ENCODE measurements at places on chromosomes 2 and 18.

DNA sequence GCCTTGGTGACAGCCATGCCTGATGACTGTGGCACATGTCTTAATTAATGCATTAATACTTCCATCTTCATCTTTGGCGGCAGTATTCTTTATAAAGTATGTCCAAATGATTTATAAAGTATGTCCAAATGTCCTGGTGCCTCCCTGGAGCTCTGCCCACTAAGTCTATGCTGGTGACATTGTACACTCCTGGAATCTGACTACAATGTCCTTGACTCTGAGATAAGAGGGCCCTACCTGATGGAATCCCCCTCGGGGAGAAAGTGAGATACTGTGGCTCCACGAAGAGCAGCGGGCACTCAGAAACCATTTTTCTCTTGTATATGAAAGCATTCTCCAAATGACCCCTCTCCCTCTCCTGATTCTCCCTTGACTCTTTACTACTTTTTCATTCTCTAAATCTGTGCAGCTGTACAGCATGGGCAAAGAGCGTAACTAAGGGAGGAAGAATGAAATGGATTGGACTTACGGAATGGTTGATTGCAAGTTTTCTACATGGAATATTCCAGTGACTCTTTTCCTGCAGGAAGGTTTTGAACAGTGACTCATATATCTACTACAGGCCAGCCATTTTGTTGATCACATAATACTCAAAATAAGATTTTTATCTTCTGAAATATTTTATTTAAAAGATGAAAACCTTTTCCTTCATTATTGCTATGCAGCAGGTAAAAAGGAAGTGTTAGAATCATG, 17.3 kb downstream of the RAB12 start:
- DNase-seq = no peak

DNA sequence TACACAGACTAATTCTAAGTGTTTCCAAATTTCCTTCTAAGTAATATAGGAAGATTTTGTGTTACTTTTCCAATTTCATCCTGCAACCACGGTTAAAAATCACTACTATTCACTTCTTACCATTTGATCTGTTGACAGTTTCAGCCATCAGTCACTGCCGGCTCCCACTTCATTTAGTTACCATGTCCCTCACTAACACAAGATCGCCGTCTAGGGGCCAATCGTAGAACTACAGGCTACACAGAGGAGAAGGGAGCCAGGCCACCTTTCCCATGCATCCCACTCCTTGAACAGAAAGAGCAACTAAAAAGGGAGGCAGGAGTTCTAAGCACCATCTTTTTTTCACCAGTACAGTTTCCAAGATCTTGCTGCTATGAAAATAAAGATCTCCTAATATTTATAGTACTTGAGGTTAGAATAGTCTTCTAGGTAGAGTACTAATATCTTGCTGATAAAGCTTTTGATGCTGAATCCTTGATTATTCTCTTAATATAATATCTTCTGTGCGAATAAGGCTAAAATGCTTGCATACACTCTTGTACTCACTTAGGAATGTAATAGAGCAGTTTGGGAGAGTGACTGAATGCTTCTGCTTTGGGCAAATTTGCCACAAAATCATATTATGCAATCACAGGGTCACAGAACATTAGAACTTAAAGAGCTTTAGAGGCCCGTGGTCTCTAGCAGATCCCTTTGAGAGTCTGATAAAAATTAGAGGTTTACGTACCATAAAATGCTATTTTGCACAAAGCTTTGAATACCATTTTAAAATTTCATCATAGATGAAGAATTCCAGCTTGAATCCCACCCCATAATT, 39.5 kb upstream of the CYP1B1 start:
- peak; percentile 46 for DNase-seq

- no peak for DNase-seq
Observed at GRCh38 chr2:86027922-86028765, 77.5 kb downstream of the POLR1A start.

DNA sequence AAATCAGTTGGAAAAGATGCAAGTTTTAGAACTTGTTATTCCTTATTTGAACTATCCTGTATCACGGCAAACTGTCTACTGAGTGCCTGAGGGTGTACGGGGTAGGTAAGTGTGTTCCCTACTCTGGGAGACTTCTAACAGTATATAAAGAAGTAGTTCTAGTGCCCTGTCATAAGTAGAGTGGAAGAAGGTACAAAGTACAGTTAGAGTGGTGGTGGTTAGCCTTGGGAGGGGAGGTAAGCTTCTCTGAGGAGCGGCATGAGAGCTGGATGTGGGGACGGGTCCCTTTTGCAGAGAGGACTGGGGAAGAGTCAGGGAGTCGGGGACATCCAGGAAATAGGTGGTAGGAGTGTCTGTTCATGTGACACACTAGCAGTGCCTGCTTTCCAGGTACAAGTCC, 48.5 kb downstream of the DGKD start:
- no peak for DNase-seq

- DNase-seq = no peak
Observed at GRCh38 chr2:205657579-205657978, 24.7 kb upstream of the NRP2 start.

DNA sequence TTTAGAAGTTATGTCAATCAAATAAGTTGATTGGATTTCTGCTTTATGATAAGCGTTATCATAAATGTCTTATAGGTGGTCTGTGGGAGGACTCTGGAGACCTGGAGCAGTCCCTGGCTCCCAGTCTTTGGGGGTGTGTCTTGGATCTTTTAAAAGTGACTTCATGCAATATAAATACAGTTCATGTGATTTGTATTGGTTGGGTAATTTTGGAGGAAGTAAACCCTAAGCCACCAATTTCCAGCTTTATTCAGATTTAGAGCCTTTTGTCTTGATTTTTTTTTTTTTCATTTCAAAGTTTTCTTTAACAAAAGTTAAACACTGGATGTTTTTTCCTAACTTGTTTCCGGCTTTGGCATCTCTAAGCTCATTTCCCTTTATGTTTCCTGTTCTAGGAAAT, 68.8 kb downstream of the MAP4K4 start:
- DNase-seq = no peak

DNA sequence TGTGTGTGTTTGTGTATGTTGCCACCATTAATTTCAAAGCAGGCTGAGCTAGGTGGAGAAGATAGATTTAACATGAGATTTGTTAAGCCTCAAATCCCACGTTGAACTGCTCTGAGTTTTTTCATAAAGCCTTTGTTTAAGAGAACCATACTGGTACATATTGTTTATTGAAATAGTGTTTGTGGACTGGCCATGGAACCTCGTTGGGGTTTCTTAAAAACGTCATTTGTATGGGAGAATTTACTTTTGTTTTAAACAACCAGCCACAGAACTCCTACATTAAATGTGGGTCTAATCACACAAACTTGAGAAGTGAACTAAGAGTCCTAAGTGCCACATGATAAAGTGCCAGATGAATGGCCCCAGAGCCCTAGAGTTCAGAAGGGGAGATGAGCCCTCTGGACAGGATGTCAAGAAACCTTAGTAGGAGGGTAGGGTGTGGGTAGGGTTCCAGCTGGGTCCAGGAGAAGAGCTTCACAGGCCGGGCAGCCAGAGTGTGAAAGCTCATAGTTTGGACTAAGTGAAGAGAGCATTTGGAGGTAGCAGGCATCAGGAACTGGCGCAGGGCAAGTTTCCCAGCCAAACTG, 120.6 kb upstream of the EML6 start:
- DNase-seq = no peak

- DNase-seq = no peak
Observed at GRCh38 chr2:37318401-37318800, 6.2 kb downstream of the PRKD3 start.

- no peak for DNase-seq
Observed at GRCh38 chr18:21904856-21905255, 164.3 kb downstream of the MIB1 start.

GRCh38 chr18:48814490-48815178, 136.1 kb downstream of the SMAD7 start:
- DNase-seq = no peak

DNA sequence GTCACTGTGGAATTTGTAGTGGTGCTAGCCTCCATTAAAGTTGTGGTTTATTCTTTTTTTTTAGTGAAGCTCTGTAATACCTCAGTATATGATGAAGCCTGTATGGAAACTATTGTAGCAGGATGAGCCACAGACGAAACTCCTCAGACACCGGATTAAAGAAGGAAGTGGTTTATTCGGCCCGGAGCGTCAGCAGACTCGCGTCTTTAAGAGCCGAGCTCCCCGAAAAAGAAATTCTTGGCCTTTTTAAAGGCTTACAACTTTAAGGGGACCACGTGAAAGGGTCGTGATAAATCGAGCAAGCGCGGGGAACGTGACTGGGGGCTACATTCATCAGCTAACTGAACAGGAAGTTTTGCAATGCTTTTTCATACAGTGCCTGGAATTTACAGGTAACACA, 8.1 kb upstream of the CCL20 start:
- no peak for DNase-seq

- DNase-seq = no peak
Observed at GRCh38 chr2:235668782-235669181, 174.9 kb downstream of the AGAP1 start.

DNA sequence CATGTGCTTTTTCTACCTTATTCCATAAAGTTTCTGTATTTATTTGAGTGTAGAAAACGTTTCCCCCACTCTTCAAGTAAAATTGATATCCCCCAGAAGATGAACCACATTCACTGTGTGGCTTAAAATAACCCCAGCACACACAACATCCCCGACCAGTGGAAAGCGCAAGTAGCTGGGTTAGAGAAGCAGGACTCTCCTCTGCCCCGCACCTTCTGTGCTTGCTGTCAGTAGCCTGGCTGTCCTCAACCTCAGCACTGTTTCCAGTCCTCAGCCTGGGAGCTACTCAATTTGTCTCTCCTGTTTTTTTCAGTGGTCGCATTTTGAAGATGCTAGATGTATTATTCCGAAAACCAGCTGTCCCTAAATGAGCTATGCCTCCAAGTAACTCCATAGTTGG, 18.0 kb upstream of the ST8SIA3 start:
- DNase-seq = no peak

DNA sequence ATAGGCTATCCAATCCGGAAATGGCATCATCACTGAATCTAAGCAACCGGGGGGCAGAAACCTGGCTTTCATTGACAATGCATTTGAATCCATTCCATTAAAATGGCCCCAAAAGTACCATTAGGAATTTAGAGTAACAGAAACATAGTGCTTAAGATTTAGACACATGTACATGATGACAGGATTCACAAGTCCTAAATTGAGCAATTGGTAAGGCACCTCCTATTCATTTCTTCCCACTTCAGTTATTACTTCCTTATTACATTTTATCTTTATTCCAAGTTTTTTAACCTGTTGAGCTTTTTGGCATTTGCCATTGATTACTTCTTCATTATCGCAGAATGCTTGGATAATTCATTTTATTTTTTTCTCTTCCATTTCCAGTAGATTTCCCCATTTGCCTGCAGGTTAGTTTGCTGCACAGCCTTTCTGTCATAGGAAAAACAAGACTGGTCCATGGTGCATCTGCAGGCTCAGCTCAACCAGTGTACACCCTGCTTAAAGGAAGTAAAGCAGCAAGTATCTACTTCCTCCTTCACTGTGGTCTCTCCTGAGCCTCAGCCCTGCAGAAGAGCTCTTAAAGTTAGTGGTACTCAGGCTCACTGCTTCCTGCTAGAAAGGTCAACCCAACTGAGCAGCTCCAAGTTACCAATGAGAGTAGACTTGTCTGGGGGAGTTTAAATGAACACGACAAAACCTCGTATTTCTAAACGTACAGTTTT, 89.2 kb downstream of the DOCK10 start:
- no peak for DNase-seq

DNA sequence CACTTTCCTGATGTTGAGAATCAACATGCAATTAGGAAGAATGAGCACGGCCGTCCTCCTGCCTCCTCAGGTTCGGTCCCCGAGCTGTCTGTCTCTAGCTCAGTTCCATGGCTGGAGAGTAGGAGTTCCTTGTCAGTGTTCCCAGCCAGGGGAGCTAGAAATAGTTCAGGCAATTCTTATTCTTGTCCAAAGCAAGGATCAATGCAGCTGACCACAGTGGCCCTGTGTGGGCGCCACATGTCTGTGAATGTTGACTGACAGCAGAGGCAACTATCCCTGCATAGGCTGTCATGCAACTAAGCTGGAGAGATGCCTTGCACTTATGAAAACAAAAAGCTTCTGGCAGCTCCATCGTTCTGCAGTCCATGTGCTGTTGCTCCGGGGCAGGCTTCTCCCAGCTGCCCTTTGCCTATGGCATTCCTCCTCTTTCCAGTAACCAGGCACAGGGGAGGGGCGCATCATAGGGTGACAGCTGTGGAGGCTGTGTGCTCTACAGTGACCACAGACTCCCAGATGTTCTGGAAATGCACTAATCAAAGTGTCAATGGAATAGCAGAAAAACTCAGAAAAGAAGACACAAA, 58.7 kb downstream of the PDCL3 start:
- no peak for DNase-seq

- no peak for DNase-seq
Observed at GRCh38 chr18:60452421-60452820, 79.8 kb upstream of the MC4R start.

GRCh38 chr2:137670111-137670510, 294.2 kb upstream of the HNMT start:
- no peak for DNase-seq

- DNase-seq = no peak
Observed at GRCh38 chr2:34570266-34570872, 971.3 kb upstream of the FAM98A start.

DNA sequence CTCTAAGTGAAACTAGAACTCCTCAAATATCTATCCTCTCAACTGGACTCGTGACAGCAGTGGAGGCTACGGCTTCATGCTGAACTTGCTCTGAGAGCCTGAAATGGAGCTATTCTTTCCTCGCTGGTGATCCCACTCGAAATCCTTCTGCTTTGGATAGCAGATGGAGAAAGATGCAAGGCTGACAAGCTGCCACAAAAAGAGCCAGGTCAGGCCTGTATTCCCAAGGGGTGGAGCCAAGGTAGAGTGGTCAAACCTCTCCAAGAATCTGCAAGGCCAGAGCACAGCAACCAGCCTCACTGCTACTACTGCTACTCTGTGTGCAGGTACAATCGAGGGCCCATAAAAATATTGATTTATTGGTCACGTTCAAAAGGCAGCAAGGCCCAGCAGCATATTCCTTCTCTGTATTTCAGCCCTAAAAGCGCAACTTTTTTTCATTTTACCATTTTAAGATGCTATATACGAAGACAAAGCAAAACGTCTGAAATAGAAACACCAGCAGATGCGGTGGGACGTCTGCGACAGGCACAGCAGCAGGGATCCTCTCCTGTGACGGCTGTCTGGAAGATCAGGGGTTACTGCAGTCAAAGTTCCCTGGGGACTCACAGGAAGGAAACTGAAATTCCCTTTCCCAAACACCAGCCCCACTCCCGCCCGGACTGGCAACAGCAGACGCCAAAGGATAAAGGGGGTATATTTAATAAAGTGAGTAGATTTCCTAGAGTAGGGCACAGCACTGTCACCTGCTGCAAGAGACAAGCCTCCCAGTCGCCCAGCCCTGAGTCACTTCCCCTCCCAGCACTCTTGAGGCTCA, 2.4 kb downstream of the SPRED2 start:
- DNase-seq = no peak

- no peak for DNase-seq
Observed at GRCh38 chr2:43292851-43293743, 66.7 kb upstream of the ZFP36L2 start.

- no peak for DNase-seq
Observed at GRCh38 chr2:176392249-176392648, 123.0 kb downstream of the MTX2 start.

GRCh38 chr2:157325786-157326185, at the start of gene ERMN:
ERMN (minus strand) TSS chr2:157325824; CDS start chr2:157325642, 182 bp downstream.
- no peak for DNase-seq

Data from activated naive CD8-positive, alpha-beta T cell treated with anti-CD3 and anti-CD28 coated beads, Interleukin-2, amount 50 U/mL, for 16 hours (primary cell).